ENCODE measurements at places on chromosomes 5 and 9. TPM values are rescaled to one million over a fixed set of nuclear protein-coding genes. Genes with fewer than 3 reads are reported as not detected.

The ADAMTS2 gene
- total RNA-seq = 3.0 TPM

DNA sequence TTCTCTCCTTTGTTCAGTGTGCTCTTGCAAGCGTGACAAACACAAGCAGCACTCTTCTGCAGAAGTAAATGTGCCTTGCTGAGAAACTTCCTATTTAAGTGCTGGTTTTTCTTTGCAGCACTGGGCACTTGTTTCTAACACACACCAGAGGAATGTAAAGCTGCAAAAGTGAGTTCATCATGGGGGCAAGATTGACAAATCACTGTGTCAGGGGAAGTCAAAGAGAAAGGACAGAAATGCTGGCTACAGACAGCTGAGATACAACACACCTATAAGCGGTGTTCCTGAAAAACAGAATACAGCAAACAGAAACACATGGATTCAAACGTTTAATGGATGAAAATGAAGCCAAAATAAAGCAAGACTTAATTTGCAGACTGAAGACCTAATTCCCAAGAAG is 19.6 kb downstream of the ROR2 start:
- DNase-seq = no peak

- DNase-seq = peak; percentile 29
Measured at GRCh38 chr5:107455111-107455544, 215.6 kb downstream of the EFNA5 start.

The LHX3 gene
- not detected for total RNA-seq

DNA sequence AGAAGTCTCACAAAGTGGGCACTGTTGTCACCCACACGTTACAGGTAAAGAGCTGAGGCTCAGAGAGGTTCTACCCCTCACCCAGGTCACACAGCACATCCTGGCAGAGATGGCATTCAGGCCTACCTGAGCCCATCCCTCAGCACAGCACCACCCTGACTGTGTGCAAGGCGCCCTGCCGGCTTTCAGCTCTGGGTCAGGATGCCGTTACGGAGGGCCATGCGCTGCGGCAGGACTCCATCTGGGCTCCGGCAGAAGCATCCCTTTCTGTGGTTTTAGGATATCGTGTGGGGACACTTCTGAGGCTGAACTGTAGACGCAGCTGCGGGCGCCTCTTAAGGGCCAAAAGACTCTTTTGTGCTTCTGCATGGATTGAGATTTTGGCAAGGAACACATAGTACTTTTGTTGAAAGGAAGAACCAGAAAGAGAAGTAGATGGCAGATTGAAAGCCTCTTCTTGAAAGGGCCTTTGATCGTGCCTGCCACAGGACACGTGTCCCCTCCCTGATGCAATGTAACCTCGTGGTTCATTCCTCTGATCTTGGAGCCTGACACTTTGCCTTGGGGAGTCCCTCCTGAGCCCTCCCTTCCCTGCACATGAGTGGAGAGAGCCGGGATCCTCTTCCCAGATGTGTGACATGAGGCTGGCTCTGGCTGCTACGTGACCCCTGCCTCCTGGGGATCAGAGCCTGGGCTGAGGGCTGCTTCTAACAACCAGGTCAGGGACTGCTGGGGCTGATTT is 31.3 kb downstream of the USP20 start:
- no peak for DNase-seq

GRCh38 chr5:136025900-136026299 is 2.9 kb upstream of the TGFBI start:
- DNase-seq = no peak

DNA sequence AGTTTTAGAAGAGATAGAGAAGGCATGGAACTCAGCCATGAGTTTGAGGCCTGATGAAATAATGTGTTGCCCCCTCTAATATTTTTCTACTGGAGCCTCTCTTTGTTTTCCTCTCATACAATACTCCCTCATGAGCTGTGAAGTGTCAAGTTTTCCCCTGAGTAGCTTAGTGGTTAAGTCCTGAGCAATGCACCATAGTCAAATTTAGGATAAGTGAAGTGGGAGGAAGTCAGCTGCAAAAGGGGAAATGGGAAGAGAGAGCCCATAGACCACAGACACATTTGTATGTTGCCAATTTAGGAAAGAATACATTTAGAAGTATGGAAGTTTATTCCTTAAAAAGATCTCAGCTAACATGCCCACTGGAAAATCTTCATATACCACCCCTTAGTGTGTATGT is 171.5 kb upstream of the NREP start:
- no peak for DNase-seq

Measured in neural progenitor cell (in vitro differentiated cells).